WTC11 (cell line): ENCODE measurements at places on chromosomes 4 and X. TPM values are rescaled to one million over a fixed set of nuclear protein-coding genes. Genes with fewer than 3 reads are reported as not detected.
A peak's percentile ranks its signal among the peaks of the same experiment; 100 is the strongest.

DNA sequence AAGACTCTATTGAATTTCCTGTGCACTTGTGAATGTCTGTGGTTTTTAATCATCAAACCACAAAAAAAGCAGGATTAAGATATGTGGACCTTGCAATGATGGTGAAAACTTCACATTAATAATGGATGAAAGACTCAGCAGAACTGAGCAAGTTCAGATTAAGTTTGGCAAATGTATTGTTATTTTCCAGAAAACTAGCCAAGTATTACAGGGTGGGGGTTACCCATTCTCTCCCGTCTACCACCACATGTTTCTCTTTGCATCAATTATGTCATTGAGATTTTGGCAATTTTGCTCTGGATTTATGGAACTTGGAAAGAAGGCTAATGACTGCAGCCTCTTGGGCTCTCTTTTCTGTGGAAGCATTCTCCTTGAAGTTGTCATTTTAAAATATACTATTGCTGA is 577.1 kb downstream of the ANKRD50 start:
- H3K36me3 ChIP-seq = peaks cover 28% of the 10 kb centered on the region
- H3K4me1 ChIP-seq = no peaks in the 10 kb centered on the region

DNA sequence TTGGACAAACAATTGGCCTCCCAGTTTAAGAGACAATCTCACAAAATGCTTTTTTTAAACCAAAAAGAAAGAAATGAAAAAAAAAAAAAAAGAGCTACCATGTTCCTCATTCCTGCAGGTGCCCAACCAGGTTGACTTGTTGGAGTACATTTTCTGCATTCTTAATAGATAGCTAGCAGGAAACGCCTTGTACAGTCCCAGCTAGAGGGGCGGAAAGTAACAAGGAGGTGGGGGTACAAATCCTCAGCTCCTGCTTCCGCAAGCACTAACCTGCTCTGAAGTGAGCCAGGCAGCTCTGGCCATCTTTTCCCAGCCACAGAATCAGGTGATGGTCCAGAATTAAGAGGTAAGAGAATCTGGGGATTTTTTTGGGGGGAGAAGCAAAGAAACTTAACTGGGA is at the start of gene VGLL1:
Gene VGLL1 (plus strand): TSS at position 265 of the 400 bp plus-strand sequence. CDS start 3,806 bp downstream, outside the sequence.
- DNase-seq = no peak
- no peaks in the 10 kb centered on the region for H3K36me3 ChIP-seq
- peaks cover 8% of the 10 kb centered on the region for H3K4me1 ChIP-seq
- no peak within 1 kb of the TSS for H3K4me3 ChIP-seq

GRCh38 chrX:13080128-13080795 is 35.8 kb upstream of the FAM9C start:
- no peak overlapping the region for H3K4me3 ChIP-seq
- no peaks in the 10 kb centered on the region for H3K36me3 ChIP-seq
- no peak for DNase-seq
- H3K27ac ChIP-seq = no peak overlapping the region
- no peaks in the 10 kb centered on the region; the same call in 1 of the 2 replicates for H3K27me3 ChIP-seq

- H3K36me3 ChIP-seq = no peaks in the 10 kb centered on the region
- peak overlapping the region; percentile 35 for H3K4me3 ChIP-seq
- no peak overlapping the region for H3K27ac ChIP-seq
- H3K4me1 ChIP-seq = peaks cover 46% of the 10 kb centered on the region
Observed at GRCh38 chr4:15007201-15007600, 4.9 kb downstream of the CPEB2 start.

DNA sequence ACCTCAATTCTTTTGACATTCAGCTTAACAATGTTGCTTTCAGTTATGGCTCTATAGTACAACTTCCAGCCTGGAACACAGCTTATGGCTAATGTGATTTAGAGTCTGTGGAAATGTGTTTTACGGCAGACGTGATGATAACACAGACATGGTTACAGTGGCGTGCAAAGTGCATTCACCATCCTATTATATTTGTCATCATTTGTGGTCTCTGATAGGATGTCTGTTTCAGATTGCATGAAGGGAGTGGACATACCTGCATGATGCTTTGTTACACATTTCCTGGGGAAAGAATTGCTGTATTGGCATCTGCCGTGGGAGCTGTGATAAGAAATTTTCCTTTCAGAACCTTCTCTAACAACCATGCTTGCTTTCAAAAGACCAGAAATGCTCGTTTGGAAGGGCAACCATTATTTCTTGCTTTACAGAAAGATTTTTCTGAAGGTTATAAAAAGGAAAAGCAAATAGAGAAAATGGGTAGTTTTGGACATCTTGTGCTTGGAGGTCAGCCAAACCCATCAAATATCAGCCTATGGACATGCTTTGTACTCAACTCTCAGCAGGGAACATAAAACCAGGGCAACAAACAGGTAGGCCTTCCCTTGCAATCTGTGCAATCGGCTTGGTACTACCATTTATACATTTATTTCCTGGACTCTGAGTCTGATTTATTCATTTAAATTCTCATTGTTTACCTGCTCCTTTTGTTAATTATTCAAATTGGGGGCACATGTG is 273.9 kb downstream of the TLL1 start:
- H3K36me3 ChIP-seq = peaks cover 5% of the 10 kb centered on the region
- no peak overlapping the region for H3K4me3 ChIP-seq
- H3K27me3 ChIP-seq = no peaks in the 10 kb centered on the region
- no peaks in the 10 kb centered on the region for H3K4me1 ChIP-seq
- DNase-seq = no peak
- no peak overlapping the region for H3K27ac ChIP-seq

GRCh38 chrX:123590842-123591486 is 141.9 kb downstream of the THOC2 start:
- H3K4me1 ChIP-seq = peaks cover 5% of the 10 kb centered on the region
- H3K27ac ChIP-seq = no peak overlapping the region
- no peaks in the 10 kb centered on the region for H3K27me3 ChIP-seq

- no peak for DNase-seq
- H3K36me3 ChIP-seq = no peaks in the 10 kb centered on the region
- H3K4me3 ChIP-seq = no peak overlapping the region
- H3K27ac ChIP-seq = no peak overlapping the region
Observed at GRCh38 chr4:15294202-15294601, 133.6 kb upstream of the C1QTNF7 start.

The ACE2 gene
- 0.16 TPM in 1 of 3 replicates, not detected in the others for total RNA-seq
